ENCODE measurements at places on chromosomes 1 and 21. TPM values are rescaled to one million over a fixed set of nuclear protein-coding genes. Genes with fewer than 3 reads are reported as not detected.

The COL11A1 gene
- total RNA-seq = 2.4 TPM

The STPG1 gene
- total RNA-seq = 16.7 TPM

The NTPCR gene
- total RNA-seq = 59.0 TPM

The PRR9 gene
- not detected for total RNA-seq

- H3K27ac ChIP-seq = no peak overlapping the region
- H3K4me1 ChIP-seq = peaks cover 7% of the 10 kb centered on the region
- no peaks in the 10 kb centered on the region for H3K27me3 ChIP-seq
- no peak for DNase-seq
- H3K36me3 ChIP-seq = no peaks in the 10 kb centered on the region
Observed at GRCh38 chr1:198763298-198763714, 124.5 kb downstream of the PTPRC start.

GRCh38 chr1:33316601-33317000 is 4.3 kb downstream of the A3GALT2 start:
- H3K27me3 ChIP-seq = no peaks in the 10 kb centered on the region
- no peak overlapping the region for H3K4me3 ChIP-seq
- peaks cover 3% of the 10 kb centered on the region for H3K36me3 ChIP-seq

DNA sequence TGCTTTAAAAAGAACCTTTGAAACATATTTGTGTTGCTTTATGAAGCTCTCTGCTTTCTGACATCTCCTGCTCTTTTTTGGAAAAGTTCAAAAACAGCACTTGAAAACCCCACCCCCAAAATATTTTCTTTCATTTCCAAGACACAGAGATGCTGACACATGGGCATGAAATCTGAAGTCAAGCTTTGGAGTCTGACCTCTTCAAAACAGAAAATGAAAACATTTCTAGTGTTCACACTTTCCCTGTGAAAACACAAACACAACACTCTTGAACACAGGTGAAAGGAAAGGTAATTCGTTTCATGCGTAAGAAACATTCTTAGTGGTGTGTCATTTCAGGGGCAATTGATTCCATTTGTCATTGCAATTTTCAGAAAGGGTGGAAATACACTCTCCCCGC is 10.8 kb downstream of the NGF start:
- no peaks in the 10 kb centered on the region for H3K36me3 ChIP-seq
- peaks cover 23% of the 10 kb centered on the region for H3K4me1 ChIP-seq
- no peak overlapping the region for H3K4me3 ChIP-seq
- no peak for DNase-seq
- no peak overlapping the region for H3K27ac ChIP-seq

DNA sequence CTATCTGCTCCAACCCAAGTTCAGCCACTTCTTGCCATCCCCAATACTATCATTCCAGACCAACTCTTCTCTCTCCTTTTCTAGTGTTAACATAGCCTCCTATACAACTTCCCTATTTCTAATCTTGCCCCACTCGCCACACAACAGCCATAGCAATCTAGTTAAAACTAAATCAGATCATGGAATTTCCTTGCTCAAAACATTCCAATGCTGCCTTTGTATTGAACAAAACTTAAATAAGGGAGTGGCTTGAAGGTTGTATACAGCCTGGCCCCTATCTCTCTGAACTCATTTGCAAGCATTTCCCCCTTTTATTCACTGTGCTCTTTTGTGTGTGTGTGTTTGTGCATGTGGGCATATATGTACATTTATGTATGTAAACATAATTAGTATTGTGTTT is 118.1 kb upstream of the SGIP1 start:
- peaks cover 4% of the 10 kb centered on the region for H3K27me3 ChIP-seq
- H3K4me3 ChIP-seq = no peak overlapping the region
- H3K4me1 ChIP-seq = no peaks in the 10 kb centered on the region
- no peaks in the 10 kb centered on the region for H3K36me3 ChIP-seq
- DNase-seq = no peak
- no peak overlapping the region for H3K27ac ChIP-seq

DNA sequence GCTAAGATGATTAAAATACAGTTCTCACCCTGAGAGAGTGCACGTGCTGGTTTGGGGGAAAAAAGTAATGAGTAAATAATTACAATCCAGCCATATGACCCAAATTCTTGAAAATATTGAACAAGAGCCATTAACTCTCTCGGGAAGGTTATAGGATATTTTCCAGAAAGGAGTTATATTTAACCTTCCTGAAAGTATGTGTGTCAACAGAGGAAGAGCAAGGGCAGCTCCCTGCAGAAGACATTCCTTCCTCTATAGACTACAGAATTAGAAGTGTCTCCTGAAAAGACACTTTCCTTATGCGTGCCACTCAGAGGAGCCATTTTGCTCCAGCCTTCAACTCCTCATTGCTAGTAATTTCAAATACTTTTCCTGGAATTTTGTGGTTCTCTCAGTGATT is 648.7 kb downstream of the USP25 start:
- no peaks in the 10 kb centered on the region for H3K27me3 ChIP-seq
- peak overlapping the region; percentile 81 for H3K27ac ChIP-seq
- H3K36me3 ChIP-seq = no peaks in the 10 kb centered on the region
- H3K4me3 ChIP-seq = no peak overlapping the region
- no peak for DNase-seq

GRCh38 chr1:162977944-162978568 is 91.1 kb upstream of the RGS4 start:
- H3K4me1 ChIP-seq = peaks cover 4% of the 10 kb centered on the region
- no peak for DNase-seq
- no peaks in the 10 kb centered on the region for H3K36me3 ChIP-seq
- H3K27me3 ChIP-seq = no peaks in the 10 kb centered on the region

DNA sequence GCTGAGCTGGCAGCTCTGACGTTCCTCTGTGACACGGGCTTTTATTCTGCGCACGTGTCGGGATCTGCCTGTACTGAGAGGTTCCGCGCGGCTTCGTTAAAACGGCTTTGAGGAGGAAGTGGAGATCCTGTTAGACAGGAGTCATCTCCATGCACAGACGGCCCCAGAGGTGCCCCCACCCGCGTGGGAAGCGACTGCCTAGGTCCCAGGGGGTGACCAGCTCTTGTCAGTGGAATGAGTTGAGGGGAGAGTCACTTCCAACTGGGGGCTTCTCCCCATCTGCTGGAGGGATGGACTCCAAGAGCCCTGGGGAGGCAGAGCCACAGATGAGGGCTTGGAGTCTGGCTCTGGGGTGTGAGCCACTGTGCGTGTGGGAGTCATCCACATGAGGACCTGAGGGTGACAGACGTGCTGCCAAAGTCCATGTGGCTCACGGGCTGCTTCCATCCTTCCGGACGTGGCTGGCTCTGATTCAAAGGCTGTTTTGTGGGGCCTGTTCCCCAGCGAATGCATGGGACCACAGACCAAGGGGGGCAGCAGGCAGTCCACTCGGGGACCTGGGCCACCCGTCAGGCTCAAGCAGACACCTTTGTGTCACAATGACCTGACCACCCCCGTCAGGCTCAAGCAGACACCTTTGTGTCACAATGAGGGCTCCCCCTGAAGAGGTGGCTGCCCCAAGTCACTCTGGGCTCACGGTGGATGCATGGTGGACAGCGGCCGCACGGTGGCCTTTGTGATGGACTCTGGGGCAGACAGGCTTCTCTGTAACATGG is 26.8 kb downstream of the PTTG1IP start:
- H3K27me3 ChIP-seq = peaks cover 14% of the 10 kb centered on the region
- H3K36me3 ChIP-seq = peaks cover 12% of the 10 kb centered on the region
- peaks cover 6% of the 10 kb centered on the region for H3K4me1 ChIP-seq
- no peak overlapping the region for H3K27ac ChIP-seq

DNA sequence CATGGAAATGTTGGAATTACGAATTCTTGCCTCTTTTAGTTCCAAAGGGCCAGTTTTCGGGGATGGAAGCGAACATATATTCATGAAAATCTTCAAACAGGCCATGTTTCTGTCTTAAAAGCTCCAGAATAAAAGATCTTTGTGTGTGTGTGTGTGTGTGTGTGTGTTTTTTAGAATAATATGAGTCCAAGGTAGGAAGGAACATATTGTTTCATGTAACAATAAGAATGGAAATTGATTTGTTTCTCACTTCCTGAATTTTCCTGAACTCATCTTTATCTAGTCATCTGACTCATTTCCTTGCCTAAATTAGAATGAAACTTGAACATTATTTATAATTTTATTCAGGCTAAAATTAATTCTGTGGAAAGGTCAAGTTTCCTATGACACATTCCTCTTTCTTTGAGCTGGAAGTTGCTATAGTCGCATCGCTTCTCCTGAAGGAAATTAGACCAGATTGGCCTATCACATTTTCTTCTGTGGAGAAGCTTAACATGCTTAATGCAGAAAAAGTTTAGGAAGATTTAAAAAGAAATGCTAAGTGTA is 805.1 kb upstream of the ADAMTS5 start:
- no peak overlapping the region for H3K27ac ChIP-seq
- no peaks in the 10 kb centered on the region for H3K4me1 ChIP-seq
- no peak for DNase-seq
- no peak overlapping the region for H3K4me3 ChIP-seq
- no peaks in the 10 kb centered on the region for H3K27me3 ChIP-seq

DNA sequence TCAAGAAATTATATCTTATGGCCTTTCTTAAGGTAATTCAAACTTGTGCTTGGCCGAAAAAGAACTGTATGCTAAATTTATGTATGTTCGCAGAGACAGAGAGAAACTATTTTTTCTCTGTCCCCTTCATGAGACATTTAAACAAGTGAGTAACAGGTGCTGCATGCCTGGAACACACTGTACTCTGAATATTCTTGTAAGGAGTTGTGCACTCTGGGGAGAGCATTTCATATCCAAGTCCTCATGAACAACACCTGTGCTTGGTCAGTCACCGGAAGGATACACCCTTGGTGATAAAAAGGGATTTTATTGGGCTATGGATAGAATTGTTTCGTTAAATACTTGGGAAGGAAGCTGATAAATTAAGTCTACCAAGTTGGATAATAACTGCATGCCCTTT is 220.8 kb upstream of the NRIP1 start:
- no peaks in the 10 kb centered on the region for H3K36me3 ChIP-seq
- no peak overlapping the region for H3K27ac ChIP-seq
- no peaks in the 10 kb centered on the region for H3K27me3 ChIP-seq

GRCh38 chr1:35915693-35916092 is 15.2 kb upstream of the AGO3 start:
- peaks cover 33% of the 10 kb centered on the region for H3K36me3 ChIP-seq
- DNase-seq = no peak
- H3K4me3 ChIP-seq = no peak overlapping the region
- H3K27me3 ChIP-seq = no peaks in the 10 kb centered on the region

DNA sequence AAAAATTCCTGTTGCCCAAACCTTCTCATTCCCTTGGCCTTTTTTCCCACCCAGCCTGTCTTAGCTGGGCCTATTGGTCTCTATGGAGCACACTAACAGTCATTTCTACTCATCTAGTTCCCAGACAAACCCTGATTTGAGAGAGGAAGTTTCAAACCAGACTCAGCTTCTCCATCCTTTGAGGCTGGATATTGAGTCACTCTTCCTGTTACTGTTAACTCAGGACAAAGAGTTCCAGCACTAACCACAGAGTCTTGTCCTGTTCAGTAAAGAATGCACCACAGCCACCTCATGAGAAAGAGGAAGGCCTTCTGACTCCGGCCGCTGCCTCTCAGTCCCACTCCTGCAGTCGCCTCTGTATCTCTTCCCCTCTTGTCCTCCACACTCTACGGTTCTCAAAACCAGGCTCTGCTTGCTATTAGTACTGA is 137.8 kb downstream of the PTPRC start:
- no peak overlapping the region for H3K4me3 ChIP-seq
- no peaks in the 10 kb centered on the region for H3K27me3 ChIP-seq
- no peak overlapping the region for H3K27ac ChIP-seq
- no peaks in the 10 kb centered on the region for H3K36me3 ChIP-seq
- H3K4me1 ChIP-seq = peaks cover 2% of the 10 kb centered on the region

DNA sequence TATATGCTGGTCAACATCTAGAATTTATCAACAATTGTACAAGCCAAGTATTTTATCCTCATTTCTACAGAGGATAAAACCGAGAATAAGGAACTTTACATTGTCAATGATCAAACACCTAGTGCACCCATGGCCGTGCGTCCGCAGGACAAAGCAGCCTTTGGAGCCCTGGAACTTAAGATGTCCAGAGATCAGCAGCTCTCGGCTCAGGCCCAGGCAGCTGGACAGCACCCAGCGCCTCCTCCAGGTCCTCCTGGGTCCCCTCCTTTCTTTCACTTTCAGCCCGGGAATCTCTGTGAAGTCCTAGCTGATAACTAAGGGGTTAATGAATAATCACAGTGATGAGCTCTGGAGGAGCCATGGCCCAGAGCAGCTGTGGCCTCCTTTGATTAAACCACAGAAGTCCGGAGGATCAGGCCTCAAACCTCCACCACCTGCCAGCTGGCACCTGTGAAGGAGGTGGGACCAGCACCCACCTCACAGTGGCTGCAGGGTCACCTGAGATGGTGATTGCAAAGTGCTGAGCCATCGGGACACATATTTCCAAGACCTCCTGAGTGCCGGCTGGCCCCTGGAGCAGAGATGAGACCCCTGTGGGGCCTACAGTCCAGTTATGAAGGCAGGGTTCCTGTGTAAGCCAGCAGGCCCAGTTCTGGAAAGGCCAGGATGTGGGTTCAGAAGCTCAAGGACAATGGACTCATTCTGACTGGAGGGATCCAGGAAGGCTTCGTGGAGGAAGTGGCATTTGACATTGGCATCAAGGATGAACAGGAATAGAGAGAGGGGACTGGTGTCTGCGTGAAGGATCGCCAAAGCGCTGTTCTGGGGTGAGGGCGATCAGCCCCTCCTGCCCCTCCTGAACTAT is 11.6 kb upstream of the SAMD11 start:
- H3K27ac ChIP-seq = no peak overlapping the region
- no peak for DNase-seq
- peaks cover 38% of the 10 kb centered on the region for H3K27me3 ChIP-seq
